ENCODE measurements at places on chromosomes 2 and 18.

DNA sequence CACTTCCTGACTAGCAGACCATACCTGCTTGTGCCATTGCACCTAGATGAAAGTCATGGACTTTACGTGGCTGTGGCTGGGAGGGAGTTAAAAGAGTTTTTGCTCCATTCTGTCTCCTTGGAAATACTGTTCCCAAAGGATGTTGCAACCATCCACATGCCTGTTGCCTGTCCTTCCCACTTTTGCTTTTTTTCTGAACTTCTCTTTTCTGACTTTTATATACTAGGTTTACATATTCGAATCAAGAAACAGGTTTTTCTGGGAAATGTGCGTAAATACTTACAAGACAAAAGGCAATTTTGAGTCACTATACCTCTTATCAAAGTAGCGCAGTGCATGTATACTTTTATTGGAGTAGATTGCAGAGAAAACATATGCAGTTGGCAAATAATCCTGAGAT lies 244.8 kb downstream of the PRKCE start:
- DNase-seq: no peak

DNA sequence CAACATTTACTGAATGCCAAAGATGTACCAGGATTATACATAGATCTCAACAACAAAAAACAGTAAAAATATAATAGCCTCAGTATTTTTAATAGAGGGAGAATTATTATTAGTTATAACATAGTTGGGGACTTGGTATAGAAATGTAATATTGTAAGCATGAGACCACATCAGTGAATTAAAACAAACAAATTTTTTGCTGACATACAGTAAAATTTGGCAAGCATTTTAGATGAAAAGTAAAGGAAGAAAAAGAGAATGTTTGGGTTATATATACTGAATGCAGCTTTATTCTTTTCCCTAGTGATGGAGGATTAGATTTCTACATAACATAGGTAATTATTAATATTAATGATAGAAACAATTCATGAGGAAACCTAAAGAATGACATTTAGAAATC lies 10.9 kb downstream of the CPS1 start:
- DNase-seq: no peak

DNA sequence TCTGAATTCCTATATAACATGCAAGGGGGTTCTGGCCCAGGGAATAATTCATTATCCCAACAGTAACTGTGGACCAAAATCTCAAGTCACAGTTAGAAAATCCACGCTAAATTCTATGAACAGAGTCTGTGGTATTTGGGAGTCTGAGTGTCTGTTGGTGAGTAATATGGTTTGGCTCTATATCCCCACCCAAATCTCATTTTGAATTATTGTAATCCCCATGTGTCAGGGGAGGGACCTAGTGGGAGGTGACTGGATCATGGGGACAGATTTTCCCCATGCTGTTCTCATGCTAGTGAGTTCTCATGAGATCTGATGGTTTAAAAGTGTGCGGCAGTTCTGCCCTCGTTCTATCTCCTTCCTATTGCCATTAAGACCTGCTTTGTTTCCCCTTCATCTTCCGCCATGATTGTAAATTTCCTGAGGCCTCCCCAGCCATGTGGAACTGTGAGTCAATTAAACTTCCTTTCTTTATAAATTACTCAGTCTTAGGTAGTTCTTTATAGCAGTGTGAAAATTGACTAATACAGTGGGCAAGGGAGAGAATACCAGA lies 68.3 kb downstream of the NBAS start:
- DNase-seq: no peak

DNA sequence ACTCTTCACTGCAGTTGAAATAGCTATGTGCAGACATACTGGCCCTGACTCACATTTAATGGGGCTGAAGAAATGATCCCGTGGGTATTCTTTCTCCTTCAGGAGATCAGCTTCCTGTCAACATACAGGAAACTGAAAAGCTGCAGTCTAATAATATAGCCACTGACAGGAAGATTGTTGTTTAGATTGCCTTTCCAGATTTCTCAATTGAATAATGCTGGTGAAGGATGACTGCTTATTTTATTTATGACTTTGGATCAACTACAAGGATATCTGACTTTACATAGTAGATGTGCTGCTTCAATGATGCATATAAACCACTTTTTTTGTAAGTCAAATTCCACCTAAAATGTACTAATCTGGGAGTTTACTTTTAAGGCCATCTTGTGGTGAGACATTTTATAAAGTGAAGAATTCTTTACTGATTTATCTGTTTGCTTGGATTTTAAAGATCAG lies 93.4 kb upstream of the MAP4K3 start:
- DNase-seq: no peak

- DNase-seq: no peak
Measured at GRCh38 chr2:201860636-201861066, 54.3 kb downstream of the CDK15 start.

- DNase-seq: no peak
Measured at GRCh38 chr18:47492691-47493090, 241.2 kb upstream of the SKOR2 start.

- no peak for DNase-seq
Measured at GRCh38 chr2:120149406-120149805, 73.8 kb downstream of the TMEM185B start.

DNA sequence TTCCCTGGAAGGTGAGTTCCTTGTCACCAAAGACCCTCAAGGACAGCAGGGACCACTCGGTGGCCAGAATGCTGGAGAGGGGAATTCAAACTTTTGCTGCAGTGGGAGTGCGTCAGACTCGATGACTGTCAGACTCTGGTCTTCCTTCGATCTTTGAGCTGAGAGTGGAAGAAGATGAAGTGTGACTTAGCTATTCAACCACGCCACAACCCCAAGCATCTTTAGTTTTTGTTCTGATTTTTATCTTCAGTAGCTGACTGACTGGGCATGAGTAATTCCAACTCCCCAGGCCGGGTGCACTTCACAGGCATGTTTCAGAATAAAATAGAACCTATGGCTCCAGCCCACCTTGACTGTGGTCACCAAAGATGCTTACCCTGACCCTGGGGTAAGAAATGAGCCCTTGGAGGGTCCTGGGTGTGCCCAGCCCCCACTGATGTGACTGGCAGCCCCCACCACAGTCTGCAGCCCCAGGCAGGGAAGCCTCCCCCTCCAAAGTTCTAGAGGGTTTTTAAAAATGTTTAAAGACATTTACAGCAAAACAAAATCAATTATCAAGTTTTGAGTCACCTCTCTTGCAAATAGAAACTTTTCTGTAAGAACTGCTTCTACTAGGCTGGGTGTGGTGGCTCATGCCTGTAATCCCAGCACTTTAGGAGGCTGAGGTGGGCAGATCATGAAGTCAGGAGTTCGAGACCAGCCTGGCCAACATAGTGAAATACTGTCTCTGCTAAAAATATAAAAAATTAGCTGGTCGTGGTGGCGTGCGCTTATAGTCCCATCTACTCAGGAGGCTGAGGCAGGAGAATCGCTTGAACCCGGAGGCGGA lies 24.9 kb upstream of the YWHAQ start:
- DNase-seq: no peak

DNA sequence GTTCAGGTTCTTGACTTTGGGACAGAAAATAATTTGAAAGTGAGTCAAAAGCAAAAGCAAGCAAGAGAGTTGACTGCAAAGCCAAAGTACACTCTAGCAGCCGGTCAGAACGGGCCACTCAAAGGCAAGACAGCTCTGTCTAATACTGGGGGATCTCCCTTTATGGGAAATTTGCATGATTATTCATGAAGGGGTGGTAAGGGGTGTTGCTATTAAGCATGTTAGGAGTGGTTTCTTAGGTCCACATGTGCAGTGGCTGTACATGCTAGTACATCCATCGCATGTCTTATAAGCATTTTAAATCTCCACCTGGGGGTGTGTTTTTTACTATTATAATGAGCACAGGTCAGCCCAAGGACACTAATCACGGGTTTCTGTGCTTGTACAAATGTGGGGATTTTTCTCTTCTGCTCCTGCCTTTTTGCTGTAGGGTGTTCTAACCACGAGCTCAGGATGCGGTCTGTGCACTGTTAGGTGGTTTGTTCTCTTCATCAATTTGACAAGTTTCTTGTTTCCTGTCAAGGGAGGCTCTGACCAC lies 60.2 kb upstream of the SPP2 start:
- no peak for DNase-seq

DNA sequence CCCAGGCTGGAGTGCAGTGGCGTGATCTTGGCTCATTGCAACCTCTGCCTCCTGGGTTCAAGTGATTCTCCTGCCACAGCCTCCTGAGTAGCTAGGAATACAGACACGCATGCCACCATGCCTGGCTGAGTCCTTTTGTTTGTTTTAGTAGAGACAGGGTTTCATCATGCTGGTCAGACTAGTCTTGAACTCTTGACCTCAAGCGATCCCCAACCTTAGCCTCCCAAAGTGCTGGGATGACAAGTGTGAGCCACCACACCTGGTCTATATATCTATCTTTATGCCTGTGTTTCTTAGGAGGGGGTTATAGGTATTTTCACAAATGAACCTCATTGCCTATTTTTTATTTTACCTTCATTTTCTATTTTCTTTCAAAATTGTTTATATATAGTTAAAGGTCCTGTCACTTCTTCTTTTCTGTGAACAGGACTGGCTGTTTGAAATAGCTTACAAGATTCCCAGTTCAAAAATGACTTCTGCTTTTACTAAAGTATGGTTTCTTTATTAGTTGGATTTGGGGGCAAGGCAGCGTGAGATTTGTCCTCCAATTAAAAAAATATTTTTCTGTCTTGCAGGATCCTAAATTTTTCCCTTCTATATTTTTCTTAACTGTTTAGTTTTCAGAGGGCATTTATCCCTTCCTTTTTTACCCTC lies 16.4 kb upstream of the MARCHF7 start:
- DNase-seq: no peak

GRCh38 chr2:210299866-210300373 lies 15.1 kb downstream of the MYL1 start:
- no peak for DNase-seq

GRCh38 chr2:231280846-231281245 lies 82.4 kb downstream of the ARMC9 start:
- DNase-seq: no peak

DNA sequence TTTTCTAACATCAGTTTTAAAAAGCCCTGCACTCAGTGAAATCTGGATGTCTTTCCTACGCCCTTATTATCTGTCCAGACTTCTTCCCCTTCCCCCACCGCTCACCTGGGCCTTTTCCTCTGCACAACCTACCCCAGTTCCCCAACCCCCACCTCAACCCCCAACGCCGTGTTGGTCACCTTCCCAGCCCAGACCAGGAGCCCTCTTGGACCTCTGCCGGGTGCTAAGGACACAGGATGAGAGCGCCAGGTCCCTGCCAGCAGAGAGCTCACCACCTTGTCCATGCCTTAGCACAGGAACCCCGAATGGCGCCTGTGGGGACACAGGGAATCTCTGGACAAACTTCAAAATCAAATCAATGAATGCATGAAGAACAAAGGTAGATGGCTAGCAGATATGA lies 966 bp upstream of the RBM43 start:
- DNase-seq: no peak

- DNase-seq: no peak
Measured at GRCh38 chr2:106358521-106358920, 109.7 kb downstream of the RGPD3 start.

DNA sequence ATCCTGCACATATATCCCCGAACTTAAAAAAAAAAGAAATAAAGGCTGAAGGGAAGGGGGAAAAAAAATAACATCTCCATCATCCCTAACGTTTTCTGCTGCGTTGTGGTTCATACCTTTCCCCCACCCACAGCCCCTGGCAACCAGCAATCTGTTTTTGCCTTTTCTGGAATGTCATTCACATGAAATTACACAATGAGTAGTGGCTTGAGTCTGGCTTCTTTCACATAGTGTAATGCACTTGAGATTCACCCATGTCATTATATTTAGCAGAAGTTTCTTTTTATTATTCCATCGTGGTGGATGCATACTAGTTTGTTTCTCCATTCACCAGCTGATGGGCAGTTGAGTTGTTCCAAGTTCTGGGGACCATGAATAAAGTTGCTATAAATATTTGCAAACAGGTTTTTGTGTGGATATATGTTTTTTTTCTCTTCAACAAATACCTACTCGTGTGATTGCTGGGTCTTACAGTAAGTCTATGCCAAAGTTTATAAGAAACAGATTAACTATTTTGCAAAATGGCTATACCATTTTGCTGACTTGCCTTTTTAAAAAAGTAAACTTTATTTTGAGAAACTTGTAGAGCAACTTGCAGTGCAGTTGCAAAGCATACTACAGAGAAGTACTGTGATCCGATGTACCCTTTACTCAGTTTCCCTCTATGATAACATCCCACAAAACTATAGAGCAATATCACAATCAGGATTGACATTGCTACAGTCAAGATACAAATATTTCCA lies 322.5 kb downstream of the LPIN1 start:
- DNase-seq: no peak

DNA sequence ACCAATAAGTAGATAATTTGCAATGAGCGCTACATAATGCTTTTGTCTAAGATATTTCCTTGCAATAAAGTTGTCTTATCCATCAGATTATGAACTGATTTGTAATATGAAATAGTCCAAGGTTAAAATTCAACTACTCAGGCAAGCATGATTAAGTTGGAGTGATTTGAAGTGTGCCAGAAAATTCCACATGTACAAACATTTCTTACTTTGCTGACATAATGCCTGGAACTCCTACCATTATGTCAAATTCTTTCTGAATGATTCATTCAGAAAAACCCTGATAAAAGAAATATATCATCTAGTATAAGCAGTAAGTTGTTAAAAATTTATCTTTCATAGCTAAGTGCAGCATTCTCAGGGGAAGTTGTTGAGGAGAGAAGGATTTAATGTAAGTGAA lies 87.3 kb downstream of the CBLN2 start:
- no peak for DNase-seq

DNA sequence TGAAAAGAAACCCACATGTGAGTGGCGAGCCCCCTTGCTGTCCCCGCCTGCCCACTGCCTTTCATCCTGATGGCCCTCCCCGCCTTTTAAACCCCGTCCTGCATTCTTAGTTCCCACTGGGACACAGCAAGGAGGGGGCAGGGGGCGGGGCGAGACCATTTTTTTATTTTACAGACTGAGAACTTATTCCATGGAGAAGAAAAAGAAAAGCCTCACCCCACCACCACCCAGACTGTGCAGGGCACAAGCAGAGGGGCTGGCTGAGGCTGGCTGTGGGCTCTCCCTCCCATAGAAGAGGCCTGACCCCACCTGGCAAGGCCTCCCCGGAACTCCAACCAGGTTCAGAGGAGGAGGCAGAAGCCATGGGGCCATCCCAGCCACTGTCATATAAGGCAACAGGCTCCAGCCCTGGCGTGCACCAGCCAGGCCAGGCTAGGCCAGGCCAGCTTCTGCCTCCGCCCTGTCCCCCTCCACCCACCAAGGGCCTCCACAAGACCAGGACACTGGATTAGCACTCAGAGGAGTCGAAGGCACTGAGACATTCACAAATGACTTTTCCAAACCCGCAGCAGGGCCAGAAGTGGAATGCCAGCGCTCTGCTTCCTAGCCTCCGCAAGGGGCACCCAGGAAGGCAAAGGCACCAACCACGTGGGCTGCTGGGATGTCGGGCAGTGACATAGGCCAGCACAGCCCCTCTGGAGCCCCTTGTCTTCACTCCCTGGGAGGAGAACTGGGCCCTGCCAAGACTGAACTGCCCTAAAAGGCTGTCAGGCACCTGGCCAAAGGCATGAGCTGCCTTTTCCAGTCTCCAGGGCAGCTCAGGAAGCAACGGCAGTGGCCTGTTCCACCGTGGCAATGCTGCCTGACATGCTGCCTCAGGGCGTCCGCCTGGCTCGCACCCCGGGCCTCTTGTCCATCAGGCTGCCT lies 37.5 kb upstream of the SEMA4C start:
- peak; percentile 43 for DNase-seq

- no peak for DNase-seq
Measured at GRCh38 chr2:171084128-171084527, 76.6 kb downstream of the TLK1 start.

- DNase-seq: no peak
Measured at GRCh38 chr2:64157792-64158191, 13.6 kb upstream of the PELI1 start.

All from smooth muscle cell of the brain vasculature (primary cell).